ENCODE measurements at places on chromosomes 2 and 18. TPM values are rescaled to one million over a fixed set of nuclear protein-coding genes. Genes with fewer than 3 reads are reported as not detected.

MOCOS gene
- total RNA-seq, result 0.17 TPM

PDE1A gene
- not detected for total RNA-seq

TXNDC2 gene
- total RNA-seq, result 0.26 TPM

EVX2 gene
- not detected for total RNA-seq

DPYSL5 gene
- total RNA-seq, result not detected

CCDC148 gene
- not detected for total RNA-seq

E2F6 gene
- 23.7 TPM for total RNA-seq

DNA sequence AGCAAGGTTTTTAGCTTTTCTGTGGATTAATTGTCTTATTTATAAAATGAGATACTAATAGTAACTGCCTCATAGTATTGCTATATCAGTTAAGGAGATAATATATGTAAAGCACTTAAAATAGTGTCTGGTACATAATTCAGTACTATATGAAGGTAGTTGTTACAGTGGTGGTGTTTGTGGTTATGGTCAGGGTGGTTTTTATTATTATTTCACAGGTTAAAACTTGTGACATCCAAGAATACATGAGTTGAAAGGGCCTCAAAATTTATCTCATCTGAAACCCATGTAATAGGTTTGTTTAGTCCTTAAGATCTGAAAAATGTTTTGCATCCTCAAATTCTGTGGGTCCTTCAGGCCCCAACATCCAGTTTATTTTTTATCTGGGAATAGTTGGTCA lies 369.5 kb upstream of the LRATD1 start:
- DNase-seq, result no peak

DNA sequence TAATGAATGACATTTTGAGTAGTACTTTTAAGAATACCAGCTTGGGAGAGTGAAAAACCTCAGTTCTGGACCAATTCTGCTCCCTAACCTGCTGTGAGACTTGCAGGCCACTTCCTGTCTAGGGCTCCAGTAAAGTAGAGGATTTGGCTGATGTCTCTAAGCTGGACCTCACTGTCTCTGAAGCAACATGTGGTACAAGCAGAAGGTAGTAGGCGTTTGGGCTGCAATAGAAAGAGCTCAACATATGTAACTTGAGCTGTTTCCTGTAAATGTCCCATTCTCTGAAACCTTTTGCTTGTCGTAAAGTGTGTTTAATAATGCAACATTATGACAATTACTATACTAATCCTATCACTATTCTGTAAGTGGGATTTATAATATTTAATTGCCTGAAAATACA lies 213.1 kb downstream of the MYO3B start:
- DNase-seq, result no peak

CRYBA2 gene
- not detected for total RNA-seq

DNA sequence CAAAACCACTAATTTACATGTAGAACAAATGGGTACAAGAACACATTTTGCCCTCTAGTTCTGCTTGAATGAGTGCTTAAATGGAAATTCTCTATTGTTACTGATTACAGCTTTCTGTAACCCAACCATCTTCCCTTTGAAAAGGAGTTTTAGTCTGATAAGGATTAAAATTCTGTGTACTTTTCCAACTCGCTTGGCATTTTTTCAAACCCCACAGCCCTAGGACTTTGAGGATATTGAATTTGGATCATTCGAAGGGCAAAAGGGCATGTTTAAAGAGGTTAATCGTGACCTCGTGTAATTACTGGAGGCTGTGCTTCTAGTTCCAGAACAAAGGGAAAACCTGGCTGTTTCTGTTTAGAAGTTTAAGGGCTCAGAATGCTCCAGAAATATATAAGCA lies 432.3 kb downstream of the PID1 start:
- no peak for DNase-seq

GRCh38 chr2:29159125-29159524 lies 43.9 kb downstream of the CLIP4 start:
- no peak for DNase-seq

ORC4 gene
- total RNA-seq, result 34.2 TPM

DNA sequence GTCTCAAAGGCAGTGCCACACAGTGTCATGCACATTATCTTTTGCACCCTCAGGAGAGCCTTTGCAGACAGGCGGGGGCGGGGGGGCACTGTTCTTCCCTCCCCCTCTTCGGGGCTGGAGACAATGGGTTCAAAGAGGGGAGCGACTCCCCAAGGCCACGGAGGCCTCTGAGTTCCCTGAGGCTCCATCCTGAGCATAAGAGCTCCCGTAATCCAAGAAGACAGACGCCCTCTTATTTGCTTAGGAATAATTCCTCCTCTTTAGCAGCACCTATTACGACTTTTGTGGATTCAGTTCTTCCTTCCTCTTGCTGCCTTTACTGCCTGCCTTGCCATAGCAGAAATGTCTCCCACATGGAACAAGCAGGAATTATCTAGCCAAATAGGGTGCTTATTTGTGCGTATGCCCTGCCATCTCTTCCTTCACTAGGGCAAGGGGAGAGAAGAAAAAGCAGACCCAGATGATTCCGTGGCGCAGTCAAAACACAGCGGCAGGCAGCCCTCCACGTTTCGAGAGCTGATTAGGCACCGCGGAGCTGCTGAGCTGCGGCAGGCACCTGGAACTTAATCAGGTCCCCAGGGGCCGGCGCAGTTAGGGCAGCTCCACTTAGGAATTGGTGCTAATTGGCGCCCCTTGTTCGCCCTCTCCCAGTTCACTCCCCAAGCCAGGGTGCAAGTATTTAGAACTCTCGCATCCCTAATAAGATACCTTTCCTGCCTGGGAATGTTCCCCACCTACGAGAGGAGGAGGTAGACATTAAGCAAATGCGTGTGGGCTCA lies 233.4 kb upstream of the MYT1L start:
- DNase-seq, result no peak

DNA sequence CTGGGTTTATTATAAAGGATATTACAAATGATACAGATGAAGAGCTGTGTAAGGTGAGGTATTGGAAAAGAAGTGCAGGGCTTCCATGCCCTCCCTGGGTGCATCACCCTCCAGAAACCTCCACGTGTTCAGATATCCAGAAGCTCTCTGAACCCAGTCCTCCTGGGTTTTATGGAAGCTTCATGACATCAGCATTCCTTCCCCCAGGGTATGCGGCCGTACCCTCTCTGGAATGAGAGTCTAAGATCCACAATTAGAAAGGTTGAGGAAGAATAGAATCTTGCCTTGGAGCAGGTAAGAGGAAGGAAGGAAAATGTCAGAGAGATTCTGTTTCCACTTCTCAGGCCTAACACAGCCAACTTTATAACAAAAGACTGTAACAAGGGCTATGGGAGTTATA lies 208.2 kb upstream of the DCC start:
- no peak for DNase-seq

- DNase-seq, result no peak
These were observed 90.6 kb downstream of the SNTG2 start for GRCh38 chr2:1041012-1041805.

DNA sequence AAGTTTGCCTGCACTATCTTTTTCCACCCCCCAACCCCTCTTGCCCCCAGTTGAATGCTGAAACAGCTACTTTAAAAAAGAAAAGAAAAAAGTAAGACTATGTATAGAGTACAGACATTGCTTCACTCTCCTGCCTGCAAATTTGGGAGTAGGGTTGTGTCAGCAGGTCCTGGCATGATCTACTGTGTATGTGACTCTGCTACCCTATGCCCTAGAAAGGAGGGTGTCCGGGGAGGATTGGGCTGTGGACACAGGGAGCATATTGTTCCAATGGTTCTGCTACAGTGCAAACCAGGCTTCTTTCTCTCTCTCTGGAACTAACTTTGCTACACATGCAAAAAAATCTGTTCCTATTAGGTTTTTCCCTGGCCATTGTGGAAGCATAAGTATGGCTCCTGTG lies 9.9 kb upstream of the ZEB2 start:
- no peak for DNase-seq

DNA sequence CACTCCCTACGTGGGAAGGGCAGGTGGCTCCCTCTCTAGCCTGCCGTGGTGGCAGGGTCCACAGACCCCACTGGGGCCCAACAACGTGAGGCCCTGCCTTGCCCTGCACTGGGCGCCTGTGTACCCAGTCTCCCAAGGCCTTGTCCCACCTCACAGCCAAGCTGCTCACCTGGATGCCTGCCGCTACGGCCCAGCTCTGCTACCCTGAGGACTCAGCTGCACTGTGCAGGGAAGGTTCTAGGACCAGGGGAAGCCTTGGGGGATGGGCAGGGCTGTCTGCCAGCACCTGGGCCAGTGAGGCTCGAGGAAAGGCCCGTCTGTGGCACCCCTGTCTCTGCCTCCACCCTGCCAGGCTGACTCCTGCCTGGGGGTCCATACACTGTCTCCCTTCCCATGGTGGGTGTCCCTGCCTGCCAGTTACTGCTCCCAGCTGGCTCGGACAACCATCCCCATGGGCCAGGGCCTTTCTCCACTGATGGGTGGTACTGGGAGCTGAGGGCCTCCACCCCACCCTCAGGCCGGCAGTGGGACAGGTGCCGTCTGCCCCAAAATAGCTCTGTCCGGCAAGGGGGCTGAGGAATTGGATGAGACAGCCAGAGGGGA lies 33.2 kb downstream of the HS6ST1 start:
- DNase-seq, result no peak

GRCh38 chr2:127562936-127563335 lies 27.5 kb downstream of the MYO7B start:
- no peak for DNase-seq

DNA sequence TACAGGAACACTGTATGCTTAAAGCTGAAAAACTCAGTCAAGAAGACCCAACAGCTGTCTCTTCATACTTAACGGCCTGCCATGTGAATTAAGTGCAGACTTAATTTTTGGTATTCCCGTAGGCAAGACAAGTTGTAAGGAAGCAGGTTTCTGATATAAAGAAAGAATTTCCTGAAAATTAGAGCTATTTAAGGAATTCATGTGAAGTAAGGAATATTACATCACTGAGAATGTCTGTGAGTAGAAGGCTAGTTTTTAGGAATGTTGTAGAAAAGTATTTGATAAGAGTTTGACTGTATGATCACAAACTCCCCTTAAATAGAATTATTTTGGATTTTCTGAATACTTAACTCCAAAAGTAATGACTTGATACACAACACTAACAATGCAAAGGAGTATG lies 51.0 kb downstream of the WDR33 start:
- DNase-seq, result no peak

DNA sequence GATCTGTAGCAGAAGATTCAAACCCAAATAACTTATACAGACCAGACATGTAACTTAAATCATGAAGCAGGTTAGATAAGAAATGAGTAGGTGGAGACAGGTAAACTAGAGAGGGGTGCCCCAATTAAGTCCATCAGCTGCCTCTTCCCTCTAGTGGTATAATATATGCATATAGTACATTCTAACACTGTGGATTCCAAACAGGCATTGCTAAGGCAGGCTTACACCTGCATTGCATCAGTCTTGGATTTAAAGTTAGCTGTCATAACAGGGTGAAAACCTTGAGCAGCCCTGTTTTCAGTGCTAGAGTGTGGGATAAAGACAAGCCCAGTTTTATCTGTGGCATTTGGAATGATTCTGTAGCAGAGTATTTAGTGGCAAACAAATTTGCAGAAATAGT lies 63.4 kb downstream of the NYAP2 start:
- DNase-seq, result no peak

GRCh38 chr18:7065736-7066135 lies 51.9 kb downstream of the LAMA1 start:
- no peak for DNase-seq

- peak; percentile 84 for DNase-seq
These were observed 2.4 kb upstream of the FOSL2 start for GRCh38 chr2:28390241-28390745.

DNA sequence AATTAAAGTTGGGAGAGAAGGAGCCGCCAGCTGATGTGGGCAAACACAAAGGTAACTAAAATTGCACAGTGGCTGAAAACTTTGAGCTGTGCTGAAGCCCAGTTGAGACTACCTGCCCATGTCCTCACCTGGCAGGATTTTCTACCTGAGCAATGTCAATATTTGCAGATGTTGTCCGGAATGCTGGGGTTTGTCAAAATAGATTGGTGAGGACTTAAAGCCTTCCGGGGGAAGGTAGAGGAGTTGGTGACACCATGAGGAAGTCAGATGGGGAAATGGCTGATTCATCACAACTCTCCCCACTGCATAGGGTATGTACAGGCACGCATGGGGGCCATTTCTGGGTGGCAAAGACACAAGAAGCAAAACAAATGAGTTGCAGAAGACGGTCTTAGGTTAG lies 114.9 kb downstream of the ALK start:
- no peak for DNase-seq

QPCT gene
- 1.6 TPM for total RNA-seq

DNA sequence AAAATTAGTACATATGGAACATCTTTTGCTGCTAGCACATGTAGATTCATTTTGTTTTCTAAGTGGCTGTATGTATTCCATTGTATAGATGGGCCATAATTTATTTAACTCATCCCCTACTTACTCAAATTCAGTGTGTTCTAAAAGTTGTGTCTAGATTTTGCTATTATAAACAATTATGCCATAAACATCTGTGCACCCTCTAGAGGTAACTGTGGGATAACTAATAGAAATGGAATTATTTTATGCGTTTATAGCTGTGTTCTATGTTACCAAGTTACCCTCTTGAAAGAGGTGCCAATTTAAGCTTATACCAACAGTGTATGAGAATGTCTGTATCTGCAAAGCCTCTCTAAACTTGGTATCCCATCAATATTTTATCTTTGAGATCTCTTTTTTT lies 100.4 kb downstream of the MMADHC start:
- no peak for DNase-seq

EFHD1 gene
- total RNA-seq, result 0.13 TPM

- no peak for DNase-seq
These were observed 344.3 kb upstream of the KYNU start for GRCh38 chr2:142533177-142533576.

DNA sequence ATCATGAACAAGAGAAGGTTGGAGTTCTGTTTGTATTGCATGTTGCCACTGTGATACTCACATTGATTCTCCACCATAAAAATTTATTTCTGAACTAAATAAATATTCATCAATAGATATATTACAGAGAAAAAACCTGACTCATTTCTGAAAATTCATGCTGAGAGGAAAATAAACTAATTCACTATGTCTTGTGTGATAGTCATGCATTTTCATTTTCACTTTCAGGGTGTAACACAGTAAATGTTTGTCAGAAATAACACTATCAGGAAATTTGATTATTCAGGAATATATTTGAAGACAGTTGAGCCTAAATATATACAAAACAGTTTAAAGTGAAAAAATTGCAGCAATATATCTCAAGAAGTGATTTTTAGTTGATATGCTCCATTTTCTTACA lies 335.2 kb downstream of the KCNJ3 start:
- DNase-seq, result no peak

GRCh38 chr2:51995293-51995692 lies 963.4 kb upstream of the NRXN1 start:
- no peak for DNase-seq

GRCh38 chr2:219430633-219431615 lies 3.7 kb upstream of the SPEG start:
- DNase-seq, result no peak

MLPH gene
- total RNA-seq, result not detected

DNA sequence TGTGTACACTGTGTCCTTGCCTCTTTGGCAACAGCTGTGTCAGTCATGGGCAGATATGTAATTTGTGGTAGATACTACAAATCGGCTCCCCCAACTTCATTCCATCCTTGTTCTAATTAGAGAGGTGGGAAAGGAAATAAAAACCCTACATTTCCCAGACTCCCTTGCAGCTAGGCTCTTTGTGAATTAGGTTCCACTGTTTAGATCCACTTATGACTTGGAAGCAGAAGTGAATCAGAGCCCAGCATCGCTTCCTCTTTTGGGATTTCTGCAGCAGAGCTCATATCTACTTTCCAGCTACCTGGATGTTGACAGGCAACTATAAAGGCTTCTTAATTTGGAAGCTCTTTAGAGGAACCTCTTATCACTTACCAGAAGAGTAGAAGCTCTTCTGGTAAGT lies 34.1 kb upstream of the NARS1 start:
- DNase-seq, result no peak

GRCh38 chr2:23789012-23789411 lies 137.9 kb downstream of the ATAD2B start:
- no peak for DNase-seq

Measured in activated T-helper 1 cell treated with anti-CD3 and anti-CD28 coated beads, Interleukin-12 subunit alpha, Interleukin-12 subunit beta, Interleukin-2, Interleukin-4 antibody, amounts not matched to agents 30 ng/mL and 10 ng/mL and 1 ng/mL, durations not matched to agents 14 hours and 24 hours and 36 hours (primary cell).